ENCODE measurements at places on chromosomes 5 and 9.

- DNase-seq: no peak
Observed at GRCh38 chr9:2934241-2934650, 90.4 kb upstream of the PUM3 start.

- DNase-seq: no peak
Observed at GRCh38 chr9:115635680-115636383, 517.8 kb upstream of the PAPPA start.

DNA sequence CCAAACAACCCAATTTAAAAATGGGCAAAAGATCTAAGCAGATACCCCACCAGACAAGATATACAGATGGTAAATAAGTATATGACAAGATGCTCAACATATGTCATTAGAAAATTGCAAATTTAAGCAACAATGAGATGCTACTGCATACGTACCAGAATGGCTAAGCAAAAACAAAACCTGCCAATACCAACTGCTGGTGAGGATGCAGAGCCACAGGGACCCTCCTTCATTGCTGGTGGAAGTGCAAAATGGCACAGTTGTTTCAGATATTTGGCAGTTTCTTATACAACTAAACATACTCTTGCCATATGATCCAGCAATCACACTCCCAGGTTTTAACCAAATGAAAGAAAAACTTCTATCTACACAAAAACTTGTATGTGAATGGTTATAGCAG is 178.9 kb downstream of the BARX1 start:
- DNase-seq: no peak

DNA sequence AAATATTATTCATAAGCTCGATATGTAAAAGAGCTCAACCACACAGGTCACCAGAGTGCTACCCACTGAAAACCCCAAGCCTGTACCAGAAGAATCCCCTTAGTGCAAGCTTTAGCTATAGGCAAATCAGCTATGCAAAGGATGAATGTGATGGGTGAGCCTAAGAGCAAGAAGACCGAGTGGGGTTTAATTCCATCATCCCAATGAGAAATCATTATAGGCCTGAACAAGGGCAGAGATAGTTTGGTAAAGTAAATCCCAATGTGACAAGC is 21.8 kb downstream of the ELOVL7 start:
- no peak for DNase-seq

GRCh38 chr5:43415935-43416802 is 4.0 kb upstream of the CCL28 start:
- no peak for DNase-seq

DNA sequence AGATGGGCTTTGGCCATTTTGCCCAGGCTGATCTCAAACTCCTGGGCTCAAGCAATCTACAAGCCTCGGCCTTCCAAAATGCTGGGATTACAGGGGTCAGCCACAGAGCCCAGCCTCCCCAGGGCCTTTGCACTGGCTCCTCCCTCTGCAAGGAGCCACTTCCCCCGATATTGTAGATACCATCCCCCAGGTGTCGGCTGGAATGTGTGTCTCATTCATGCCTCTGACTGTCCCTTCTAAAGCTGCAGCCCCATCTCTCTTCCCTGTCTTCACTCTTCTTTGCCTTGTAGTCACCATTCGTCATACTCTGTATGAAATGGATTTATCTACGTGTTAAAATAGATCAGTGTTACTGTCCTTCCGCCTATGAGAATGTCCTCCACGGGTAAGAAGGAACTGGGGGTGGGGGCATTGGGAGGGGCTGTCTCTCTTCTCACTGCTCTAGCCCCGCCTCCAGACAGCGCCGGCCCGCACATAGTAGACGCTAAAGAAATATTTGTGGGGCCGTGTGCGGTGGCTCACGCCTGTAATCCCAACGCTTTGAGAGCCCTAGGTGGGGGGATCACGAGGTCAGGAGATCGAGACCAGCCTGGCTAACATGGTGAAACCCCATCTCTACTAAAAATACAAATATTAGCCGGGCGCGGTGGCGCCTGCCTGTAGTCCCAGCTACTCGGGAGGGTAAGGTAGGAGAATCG is 68.5 kb downstream of the LMX1B start:
- no peak for DNase-seq

DNA sequence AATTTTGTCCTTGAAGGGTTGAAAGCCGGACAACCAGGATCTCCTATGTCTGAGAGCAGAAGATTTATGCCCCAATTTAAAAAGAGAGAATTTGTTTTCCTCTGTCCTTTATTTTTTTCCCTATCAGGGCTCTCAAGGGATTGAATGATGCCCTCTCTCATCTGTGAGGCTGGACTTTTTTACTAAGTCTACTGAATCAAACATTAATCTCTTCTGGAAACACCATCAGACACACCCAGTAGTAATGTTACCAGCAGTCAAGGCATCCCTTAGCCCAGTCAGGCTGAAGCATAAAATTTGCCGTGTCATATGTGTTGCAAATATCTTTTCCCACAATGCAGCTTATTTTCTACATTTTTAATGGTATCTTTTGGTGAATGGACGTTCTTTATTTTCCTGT is 1497.9 kb downstream of the MAT2B start:
- no peak for DNase-seq

GRCh38 chr5:122858451-122858850 is 13.0 kb downstream of the SNX24 start:
- DNase-seq: no peak

GRCh38 chr9:86547571-86547970 is 193.4 kb upstream of the TUT7 start:
- no peak for DNase-seq

GRCh38 chr5:143916451-143916850 is 104.5 kb downstream of the HMHB1 start:
- no peak for DNase-seq

- no peak for DNase-seq
Observed at GRCh38 chr9:8738945-8739344, 939.4 kb upstream of the DMAC1 start.

GRCh38 chr5:178529080-178529479 is 61.1 kb downstream of the COL23A1 start:
- no peak for DNase-seq
